HS-27A (cell line): ENCODE measurements at places on chromosomes 11 and 22.

DNA sequence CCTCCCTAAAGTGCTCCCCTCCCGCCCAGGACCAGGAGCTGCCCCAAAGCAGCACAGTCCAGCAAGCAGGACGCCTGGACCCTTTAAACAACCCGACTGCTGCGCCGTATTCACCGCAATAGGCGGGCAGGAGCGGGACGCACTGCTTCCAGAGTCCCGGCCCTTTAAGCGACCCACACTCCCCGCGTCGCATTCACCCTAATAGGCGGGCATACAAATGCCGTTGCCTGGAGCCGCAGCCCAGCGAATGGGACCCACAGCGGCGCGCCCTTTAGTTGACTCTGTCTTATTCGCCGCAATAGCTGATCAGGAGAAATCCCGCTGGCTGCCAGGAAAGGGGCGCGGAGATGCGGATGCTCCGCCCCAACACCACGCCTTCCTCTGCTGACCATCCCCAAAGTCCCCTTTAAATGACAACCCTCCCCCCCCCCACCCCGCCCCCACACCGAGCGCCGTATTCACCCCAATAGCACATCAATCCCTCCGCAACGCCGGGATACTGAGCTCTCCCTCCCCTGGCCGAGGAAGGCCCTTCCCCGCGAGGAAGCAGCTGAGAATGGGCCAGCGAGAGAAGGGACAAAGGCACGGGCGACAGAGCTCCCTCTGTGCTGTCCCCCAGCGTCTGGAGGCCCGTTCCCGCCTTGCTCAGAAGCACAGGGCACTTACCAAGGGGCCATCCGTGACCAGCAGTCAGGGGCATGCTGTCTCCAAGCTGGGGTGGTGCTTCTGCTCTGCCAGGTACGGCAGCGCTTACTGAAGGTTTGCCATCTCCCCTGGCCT, 4.7 kb downstream of the OSBPL5 start:
- DNase-seq = peak; percentile 39

- no peak for DNase-seq
These were observed 62.5 kb upstream of the YWHAH start for GRCh38 chr22:31881865-31882264.

DNA sequence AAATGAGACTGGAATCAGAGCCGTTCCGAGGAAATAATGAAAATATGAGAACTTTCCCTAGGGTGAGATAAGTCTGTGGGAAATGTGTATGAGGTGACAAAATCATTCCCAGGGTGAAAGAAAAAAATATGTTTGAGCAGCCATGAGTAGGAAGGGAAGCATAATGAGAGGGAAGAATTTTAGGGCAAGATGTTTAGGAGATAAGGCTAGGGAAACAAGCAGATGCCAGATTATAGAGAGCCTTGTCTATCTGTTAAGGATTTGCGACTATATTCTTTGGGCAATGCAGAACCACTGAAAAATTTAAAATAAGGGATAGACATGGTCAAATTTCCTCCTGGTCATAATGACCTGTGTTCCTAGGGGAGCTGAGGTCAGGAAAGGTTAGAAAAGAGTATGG, 54.4 kb downstream of the STIM1 start:
- no peak for DNase-seq

- DNase-seq = peak; percentile 83
These were observed 123.9 kb downstream of the MRTFA start for GRCh38 chr22:40512426-40513136.

DNA sequence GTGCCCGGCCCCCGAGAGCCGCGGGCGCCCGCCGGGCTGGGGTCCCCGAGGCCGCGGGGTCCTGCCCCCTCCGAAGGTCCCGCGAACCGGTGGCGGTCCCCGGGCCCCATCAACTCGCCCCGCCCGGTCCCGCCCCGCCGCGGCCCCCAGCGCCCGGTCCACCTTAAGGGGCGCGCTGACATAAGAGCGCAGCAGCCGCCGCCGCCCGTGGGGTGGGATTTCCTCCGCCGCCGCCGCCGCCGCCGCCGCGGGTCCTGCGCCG, at the start of gene ZDHHC8:
ZDHHC8 (plus strand) TSS at position 208 of the 262 bp plus-strand sequence. CDS start 144 bp downstream, outside the sequence.
- no peak for DNase-seq

DNA sequence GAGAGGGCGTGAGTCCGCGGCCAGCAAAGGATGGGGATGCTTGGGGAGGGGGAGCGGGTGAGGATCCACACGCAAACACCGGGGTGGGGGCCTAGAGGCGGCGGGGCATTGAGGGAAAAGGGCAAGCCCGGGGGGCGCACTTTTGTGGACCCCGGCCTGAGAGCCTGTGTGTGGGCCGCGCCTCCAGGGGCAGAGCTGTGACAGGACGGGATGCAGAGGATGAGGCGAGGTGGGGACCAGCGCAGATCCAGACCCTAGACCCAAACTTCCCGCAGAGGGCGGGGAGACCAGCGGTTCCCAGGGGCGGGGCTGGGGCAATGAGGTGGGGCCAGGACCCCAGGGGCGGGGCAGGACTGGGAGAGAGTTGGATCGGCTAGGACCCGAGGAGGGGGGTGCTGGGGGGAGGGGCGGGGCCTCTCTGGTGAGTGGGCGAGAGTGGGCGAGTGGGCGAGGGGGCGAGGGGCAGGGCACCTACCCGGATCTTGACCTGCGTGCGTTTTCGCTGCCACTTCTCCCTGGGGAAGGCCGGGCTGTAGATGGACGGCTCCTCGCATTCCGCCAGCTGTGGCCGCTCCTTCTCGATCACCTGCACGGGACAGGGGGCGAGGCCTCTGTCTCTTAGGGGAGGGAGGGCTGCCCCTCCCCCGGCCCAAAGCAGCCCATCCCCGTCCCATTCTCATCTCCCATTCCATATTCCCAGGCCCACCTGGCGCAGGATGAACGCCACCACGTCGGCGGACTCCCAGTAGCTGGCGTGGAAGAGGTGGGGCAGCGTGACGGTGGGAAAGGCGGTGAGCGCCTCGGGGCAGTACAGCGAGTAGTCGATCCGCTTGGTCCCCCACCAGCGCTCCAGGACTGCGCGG, 10.6 kb downstream of the PITPNM1 start:
- DNase-seq = no peak

DNA sequence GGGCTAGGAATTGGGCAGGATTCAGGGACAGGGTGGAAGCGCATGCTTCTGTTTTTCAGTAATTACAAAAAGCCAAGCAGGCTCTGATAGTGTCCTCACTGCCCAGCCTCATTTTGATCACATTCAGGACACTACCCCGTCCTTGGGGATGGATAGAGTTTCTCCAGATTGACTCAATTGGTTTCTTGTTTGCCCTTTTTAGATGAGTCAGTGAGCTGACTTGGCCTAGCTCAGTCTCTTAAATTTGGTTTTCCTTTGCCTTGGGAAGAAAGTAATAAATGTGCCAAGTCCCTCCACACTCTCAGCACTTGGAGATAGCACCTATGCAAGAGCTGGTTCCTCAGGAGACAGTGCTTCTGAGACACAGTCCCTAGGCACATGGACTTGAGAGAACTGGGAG, 25.5 kb downstream of the DKK3 start:
- DNase-seq = no peak

GRCh38 chr11:100929377-100929776, 200.2 kb downstream of the PGR start:
- no peak for DNase-seq

- DNase-seq = no peak
These were observed 36.2 kb downstream of the LMO1 start for GRCh38 chr11:8227156-8228152.

DNA sequence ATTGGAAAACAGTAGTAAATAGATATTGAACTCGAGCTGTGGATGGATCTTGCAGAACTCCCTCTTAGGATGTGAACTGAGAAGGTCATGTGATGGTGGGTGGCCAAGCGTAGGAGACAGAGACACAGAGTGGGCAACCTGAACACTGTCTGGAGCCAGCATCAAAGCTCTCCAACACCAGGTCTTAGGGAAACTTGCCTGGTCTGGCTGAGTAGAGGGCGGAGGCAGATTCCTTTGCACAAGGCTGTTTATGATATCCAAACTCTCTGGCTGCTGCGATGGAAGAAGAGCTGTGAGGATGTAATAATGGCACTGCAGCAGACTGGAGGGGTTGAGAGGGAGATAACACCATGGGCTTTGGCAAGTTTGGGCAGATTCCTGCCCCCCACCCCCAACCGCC, 10.1 kb downstream of the NAV2 start:
- DNase-seq = no peak

- no peak for DNase-seq
These were observed 5.5 kb upstream of the TECTA start for GRCh38 chr11:121095561-121095960.

DNA sequence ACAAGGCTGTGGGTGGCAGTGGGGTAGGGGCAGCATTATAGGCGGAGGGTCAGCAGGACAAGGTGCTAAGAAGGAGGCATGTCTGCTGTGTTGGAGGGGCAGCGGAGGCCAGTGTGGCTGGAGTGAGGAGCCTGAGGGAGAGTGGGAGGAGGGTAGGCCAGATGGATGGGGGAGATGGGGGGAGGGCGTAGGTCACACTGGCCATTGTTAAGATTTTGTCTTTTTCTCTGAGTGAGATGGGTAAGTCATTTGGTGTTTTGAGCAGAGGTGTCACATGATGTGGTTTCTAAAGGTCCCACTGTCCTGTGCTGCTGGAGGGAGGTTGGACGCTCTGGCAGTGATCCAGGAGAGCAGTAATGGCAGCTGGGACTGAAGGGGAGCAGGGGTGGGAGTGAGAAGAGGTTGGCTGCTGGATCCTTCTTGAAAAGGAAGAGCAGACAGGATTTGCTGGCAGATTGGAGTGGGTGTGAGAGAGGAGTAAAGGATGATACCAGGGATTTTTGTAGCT, 9.8 kb downstream of the PPP6R3 start:
- DNase-seq = no peak

DNA sequence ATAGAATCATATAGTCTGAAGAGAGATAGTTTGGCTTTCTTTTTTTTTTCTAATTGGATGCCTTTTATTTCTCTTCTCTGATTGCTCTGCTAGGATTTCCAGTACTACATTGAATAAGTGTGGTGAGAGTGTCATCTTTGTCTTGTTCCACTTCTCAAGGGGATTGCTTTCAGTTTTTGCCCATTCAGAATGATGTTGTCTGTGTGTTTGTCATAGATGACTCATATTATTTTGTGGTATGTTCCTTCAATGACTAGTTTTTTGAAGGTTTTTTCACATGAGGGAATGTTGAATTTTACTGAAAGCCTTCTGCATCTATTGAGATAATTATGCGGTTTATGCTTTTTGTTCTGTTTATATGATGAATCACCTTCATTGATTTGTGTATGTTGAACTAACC, 10.4 kb upstream of the OR4P4 start:
- no peak for DNase-seq

- DNase-seq = no peak
These were observed 45.4 kb downstream of the MYO7A start for GRCh38 chr11:77173494-77173893.

- no peak for DNase-seq
These were observed 926 bp downstream of the CD6 start for GRCh38 chr11:60972182-60973030.

DNA sequence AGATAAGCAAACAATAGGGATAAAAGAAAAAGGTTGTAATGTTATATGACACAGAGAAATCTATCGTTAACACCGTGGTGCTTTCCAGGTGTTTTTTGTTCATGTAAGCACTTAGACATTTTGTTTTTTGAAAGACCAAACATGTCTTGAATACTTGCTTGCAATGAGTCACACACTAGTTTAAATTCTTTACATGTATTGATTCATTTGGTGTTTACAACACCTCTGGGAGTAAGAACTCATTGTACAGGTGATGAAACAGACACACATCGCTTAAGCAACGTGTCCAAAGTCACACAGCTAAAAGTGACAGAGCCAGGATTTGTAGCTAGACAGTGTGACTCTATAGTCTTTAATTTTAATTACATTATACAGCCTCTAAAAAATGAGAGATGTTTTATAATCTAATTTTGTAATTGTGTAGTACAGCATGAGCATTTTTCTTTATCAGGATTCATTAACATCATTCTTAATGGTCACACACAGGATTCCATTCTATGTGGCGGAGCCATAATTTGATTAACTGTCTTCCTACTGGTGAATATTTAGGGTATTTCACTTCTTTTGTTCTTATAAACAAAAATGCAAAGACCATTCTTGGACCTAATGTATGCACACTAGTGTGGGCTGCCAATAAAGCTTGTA, 148.8 kb downstream of the DBX1 start:
- DNase-seq = no peak

- DNase-seq = no peak
These were observed 262.8 kb downstream of the BRD1 start for GRCh38 chr22:49564666-49565515.

DNA sequence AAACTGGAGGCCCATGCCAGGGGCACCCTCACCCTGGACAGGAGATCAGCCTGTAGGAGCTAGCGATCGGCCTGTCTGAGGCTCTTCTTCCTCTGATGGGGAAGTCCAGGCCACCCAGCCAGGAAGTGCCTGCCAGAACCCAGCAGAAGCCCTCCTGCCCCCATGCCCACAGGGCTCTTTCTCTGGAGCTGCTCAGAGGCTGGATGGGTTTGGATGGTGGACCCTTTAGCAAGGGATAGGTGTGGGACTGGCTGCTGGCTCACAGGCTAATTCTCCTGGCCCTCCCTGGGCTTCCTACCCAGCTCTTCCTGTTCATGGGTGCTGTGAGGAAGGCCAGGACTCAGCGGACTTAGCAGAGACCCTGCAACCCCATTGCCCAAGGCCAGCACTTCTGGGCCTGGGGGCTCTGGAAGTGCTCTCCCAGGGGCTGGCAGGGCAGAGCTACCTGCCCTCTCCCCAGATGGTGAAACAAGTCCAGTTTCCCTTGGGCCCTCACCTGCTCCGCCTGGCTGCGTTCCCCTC, 7.6 kb downstream of the FXYD2 start:
- no peak for DNase-seq

GRCh38 chr22:46481386-46481785, 56.0 kb downstream of the CELSR1 start:
- no peak for DNase-seq

- DNase-seq = no peak
These were observed 28.0 kb upstream of the RRAS2 start for GRCh38 chr11:14386895-14387480.

DNA sequence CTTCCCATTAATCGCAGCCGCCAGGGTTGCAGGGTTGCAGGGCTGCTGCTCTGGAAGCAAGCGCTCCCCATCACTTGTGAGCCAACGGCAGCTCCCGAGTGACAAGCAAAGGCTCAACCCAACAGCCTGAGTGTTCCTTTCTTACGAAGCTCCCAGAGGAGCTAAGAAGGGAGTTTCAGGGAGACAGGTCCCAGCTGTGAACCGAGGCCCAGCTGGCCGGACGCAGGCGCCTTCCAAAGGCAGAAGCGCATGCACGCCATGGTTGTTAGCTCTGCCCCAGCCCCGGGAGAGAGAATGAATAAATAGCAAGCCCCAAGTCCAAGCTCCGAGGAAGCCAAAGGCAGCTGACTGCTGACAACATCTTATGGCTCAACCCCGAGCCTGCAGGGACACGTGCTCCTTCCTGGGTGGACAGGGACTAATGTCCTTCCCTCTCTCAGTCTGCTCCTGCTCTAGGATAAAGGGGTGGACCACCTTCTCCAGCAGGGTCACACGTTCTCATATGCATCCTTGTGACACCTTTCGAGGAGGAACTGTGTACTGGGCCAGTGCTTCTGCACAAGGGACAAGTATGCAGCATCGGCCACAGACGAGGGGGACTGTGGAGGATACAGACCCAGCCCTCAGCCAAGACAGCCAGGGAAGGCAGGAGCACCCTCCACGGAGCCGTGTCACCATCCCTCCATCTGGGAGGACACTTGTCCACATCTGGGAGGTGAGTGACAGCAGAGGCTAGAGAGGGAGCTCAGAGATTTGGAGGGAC, 29.9 kb downstream of the SHANK2 start:
- no peak for DNase-seq

- no peak for DNase-seq
These were observed 66.2 kb upstream of the GAL start for GRCh38 chr11:68617925-68618809.

GRCh38 chr22:43228330-43228729, 41.4 kb upstream of the TTLL12 start:
- DNase-seq = no peak
